ENCODE measurements at places on chromosomes 11 and 22.

DNA sequence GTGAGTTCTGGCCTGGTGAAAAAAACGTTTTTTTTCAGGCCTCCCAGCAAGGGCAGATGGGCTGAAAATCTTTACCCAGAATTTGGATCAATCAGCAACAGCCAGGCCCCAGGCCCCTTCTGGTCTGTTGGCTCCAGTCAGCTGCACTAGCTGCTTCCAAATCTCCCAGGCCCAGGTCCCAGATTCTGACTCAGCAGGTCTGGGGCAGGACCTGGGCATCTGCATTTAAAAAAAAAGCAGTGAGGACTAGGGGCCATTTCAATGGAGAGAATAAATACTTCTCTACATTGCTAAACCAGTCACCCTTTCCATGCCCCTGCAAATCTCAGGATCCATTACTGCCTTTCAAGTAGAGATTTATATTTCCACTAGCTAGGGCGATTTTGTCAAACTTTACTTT, 4.3 kb downstream of the SLC15A3 start:
- DNase-seq, result peak; percentile 61

DNA sequence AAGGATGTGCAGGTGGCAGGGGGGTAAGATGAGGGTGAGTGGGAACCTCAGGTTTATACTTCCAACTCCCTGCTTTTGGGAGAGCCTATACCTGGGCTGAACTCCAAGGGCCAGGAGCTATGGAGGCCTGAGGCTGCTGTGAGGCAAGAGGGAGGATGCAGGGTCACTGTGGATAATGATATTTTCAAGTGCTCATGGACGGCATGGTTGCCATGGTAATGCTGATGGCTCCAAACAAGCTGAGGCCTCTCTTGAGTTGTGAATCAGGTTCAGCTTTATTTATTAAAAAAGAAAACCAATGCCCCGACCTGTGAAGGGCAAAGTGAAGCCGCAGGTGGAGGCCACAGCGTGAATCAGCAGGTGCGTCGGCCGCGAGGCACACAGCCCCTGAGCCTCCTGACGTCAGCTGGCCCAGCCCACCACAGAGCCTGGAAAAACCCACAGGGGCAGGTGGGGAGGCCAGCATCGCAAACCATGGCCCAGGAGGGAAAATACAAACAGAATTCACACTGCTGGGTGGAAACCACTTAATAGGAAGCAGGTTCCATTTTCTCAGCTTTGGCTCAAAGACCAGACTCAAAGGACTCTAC, 17.4 kb upstream of the CREB3L1 start:
- no peak for DNase-seq

DNA sequence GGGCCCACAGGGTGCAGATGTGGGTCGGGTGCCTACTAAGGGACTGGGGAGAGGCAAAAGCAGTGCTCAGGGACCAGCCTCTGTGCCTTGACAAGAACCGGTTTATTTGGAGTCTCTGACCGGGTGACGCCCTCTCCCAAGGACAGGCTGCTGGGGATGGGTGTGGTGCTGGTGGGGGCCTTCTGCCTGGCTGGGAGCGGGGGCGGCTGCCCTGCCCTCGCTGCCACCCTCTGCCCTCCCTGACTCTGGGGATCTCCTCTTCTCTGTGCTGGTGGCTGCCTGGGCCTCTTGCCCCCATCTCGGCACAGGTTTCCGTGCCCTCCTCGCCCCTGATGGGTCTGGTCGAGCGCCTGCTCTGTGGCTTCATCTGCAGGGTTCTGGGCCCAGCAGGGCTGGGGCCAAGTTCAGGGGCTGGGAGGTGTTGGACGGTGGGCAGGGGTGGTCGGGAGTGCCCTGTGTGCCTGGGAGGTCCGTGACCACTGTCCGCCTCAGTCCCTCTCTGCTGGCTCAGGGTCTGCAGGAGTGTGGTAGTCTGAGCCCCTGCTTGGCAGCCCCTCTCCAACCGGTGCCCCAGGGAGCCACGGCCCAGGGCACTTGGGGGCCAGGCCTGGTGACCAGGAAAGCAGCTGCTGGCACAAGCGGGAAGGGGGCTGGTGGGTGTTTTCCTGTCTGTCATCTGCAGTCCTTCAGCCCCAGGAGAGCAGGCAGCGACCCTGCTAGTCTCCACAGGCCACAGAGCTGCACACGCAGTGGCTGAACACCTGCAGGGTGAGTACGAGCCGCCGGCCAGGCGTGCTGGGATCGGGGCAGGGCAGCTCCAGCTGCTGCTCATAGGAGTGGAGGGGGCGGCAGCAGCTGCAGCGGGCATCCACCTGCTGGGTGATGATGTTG, 23.5 kb downstream of the MUC6 start:
- no peak for DNase-seq

DNA sequence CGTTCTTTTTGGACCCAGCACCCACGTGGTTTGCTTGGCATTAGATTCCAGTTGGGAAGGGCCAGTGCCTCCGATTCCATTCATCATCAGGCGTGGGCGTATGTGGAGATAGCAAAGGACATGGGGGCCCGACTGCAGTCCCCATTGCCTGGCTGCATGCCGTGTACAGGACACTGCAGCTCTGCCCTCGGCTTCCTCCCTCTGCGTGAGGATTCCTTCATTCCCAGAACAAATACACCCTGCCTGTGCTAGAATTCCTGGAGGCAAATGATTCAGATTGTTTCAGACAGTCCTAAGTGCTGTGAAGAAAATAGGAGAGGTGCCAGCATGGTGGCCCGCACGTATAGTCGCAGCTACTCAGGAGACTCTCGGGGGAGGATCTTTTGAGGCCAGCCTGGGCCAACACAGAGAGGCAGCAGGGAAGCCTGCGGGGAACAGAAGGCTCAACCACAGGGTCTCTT, 15.4 kb downstream of the DERL3 start:
- peak; percentile 85 for DNase-seq

GRCh38 chr11:2735053-2735589, 35.3 kb upstream of the KCNQ1OT1 start:
- no peak for DNase-seq

DNA sequence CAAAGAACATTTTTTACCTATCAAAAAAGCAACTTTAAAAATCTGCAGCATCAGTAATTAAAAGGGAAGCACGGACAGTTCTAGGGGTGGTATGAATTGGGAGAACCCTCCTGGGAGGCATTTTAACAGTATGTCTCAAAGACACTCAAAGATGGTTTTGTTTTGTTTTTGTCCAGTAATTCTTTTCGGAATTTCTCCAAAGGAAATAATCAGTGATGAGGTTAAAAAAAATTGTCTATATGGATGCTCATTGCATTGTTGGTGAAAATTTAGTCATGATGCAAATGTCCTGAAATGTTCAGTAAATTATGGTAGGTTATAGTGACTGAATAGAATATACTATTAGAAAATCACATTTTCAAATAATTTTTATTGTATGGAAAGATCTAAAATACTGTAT, 115.1 kb downstream of the ATXN10 start:
- DNase-seq, result no peak

DNA sequence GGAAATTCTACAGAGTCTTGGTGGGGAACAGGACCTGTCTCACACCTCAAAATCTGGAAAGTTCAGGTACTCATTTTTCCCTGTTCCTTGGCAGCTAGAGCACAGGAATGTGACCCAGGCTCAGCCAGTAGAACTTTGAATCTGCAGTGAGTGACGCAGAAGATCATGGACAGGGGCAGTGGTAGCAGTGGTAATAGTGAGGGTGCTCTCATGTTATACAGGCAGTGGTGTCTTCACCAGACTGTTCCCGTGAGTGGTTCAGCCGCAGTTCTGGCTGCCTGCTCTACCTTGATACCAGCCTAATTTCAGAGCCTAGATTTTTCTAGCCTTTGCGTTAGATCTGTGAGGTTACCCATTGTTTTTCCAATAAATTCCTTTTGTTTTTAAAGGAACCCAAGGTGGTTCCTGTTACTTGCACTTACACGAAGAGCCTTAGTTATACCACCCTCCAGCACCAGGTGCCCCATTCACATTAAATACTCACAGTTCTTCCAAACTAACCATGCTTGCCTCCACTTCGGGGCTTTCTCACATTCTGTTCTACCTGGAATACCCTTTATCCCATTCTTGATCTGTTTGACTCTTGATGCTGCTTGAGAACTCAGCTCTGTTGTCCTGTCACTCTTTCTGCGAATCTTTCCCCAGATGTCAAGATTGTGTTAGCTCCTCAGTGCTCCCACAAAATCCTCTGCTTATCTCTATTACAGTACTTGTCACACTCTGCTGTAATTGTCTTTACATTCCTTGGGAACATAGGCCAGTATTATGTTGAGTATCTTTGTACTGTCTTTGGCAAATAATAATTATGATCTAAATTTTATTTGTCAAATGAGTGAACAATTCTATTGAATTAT, 47.8 kb downstream of the SWAP70 start:
- DNase-seq, result no peak

GRCh38 chr22:46875089-46875488, 112.6 kb downstream of the TBC1D22A start:
- no peak for DNase-seq

- no peak for DNase-seq
These were observed 25.1 kb upstream of the FJX1 start for GRCh38 chr11:35593143-35593542.

DNA sequence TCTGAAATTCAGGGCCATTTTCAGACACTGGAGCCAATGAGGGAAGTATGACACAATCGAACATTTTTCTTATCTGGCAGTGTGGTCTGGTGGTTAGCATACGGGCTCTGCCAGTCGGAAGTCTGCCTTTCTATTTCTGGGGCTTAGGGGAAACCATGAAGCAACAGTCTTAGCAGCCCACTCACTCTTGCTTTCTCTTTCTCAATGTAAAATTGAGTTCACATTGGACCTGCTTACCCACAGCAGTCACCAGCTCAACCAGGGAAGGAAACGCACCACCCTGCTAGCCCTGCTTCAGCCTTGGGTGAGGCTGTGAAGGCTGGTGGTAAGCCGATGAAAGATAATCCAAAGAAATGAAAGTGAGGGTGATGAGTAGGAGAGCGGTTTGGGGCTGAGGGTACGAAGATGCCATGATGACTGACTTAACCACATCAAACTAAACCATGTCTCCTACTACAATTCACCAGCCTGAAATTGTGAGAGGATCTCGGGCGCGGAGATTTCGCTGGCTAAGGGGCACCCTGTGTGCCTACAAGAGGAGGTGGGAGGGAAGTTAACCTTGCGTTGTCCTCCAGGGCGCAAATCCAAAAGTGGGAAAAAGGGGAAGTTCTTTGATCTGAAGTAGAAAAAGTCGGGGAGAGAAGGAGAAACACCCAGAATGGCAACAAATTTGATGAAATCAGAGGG, 2.0 kb upstream of the LMO2 start:
- DNase-seq, result no peak

- no peak for DNase-seq
These were observed 539 bp downstream of the SLC35C1 start for GRCh38 chr11:45805305-45806071.

GRCh38 chr22:49911881-49912625, 6.2 kb downstream of the ALG12 start:
- DNase-seq, result no peak

- no peak for DNase-seq
These were observed 14.8 kb downstream of the TRIM29 start for GRCh38 chr11:120122924-120123683.

GRCh38 chr22:47432683-47433082, 670.2 kb downstream of the TBC1D22A start:
- no peak for DNase-seq

GRCh38 chr11:67544616-67545242, 21.5 kb upstream of the CABP2 start:
- DNase-seq, result no peak

- peak; percentile 69 for DNase-seq
These were observed 577 bp upstream of the DKK3 start for GRCh38 chr11:12008790-12009616.

- no peak for DNase-seq
These were observed 30.7 kb downstream of the SLC22A25 start for GRCh38 chr11:63212742-63213141.

DNA sequence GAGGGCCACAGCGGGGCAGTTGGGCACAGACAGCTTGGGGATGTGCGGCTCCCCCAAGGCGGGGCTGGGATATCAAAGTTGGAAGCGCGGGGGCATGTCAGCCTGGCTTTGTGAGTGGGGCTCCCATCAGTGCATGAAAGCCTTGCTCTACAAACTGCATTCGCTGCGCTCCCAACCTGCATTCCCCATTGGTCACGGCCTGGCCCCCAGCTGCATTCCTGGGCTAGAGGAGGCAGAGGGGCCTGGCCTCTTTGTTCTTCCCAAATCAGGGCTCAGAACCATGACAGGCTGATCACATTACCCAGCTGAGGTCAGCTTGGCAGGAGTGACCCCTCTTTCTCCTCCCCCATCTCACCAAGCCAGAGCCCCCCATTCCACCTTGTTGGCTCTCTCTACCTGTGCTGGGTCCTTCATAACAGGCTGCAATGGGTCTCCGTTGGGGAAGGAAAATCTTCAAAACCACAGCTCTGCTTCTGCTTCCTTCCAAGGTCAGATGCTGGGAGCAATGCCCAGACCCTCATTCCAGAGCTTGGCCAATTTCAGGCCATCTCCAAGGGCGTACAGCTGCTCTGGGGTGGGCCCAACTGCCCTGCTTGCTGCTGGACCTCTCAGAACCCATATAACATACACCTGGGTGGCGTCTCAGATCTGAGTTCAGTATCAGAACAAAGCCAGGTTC, 38.7 kb upstream of the CDON start:
- no peak for DNase-seq

- DNase-seq, result no peak
These were observed 1220.2 kb downstream of the JRKL start for GRCh38 chr11:97610000-97610399.

DNA sequence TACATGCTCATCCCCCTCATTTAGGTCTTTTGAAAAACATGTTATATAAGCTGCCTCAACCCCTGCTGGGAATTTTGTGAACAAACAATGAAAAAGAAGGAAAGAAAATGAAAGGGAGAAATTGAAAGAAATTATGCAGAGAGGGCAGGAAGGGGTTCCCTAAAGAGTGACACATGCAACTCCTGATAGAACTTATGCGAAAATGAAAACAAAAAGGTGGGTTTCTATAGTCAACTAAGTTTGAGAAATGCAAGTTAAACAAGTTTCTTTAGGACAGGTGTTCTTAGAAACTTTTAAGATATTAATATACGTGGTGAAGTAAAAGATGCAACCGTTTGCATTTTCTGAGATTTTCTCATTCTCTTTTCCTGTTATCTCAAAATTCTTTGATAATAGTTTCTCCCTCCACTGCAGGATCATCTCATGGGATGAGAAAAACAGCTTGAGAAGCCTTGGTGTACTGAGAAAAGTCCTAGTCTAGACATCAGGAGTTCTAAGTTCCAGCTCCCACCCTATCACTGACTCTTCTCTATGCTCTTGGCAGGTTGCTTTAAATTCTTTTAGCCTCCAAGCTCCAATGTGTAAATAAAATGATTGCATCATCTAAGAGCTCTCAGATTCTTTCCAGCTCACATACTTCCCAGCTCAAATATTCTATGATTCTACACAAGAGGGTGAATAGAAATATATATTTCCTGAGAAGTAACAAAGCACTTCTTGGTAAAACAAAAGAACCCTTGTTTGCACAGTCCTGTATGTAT, 109.2 kb downstream of the FAM76B start:
- DNase-seq, result no peak

- no peak for DNase-seq
These were observed 24.7 kb downstream of the PARVA start for GRCh38 chr11:12402025-12402424.

GRCh38 chr22:17734187-17734586, 40.1 kb downstream of the BID start:
- DNase-seq, result no peak

- DNase-seq, result no peak
These were observed 114.1 kb downstream of the MAML2 start for GRCh38 chr11:96228910-96229309.
